Left lobe of liver (tissue), 2 donors: ENCODE measurements at places on chromosomes 5 and 9. TPM values are rescaled to one million over a fixed set of nuclear protein-coding genes. Genes with fewer than 3 reads are reported as not detected.

DNA sequence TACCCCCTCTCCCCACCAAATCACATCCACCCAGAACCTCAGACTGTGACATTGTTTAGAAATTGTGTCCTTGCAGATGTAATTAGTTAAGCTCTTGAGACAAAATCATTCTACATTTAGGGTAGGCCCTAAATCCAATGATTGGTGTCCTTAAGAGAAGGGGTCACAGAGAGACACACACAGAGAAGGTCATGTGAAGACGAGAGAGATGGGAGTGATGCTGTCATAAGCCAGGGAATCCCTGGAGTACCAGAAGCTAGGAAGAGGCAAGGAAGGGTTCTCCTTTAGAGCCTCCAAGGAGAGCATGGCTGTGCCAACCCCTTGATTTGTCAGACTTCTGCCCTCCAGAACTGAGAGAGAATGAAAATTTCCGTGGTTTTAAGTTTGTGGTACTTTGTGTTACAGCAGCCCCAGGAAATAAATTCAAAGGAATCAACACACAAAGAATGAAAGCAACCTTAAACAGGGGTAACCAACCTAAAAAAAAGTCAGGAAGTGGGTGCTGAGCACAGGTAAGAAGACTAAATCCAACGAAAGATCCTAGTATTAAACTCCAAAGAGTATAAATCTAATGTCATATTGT lies 33.6 kb downstream of the TIMD4 start:
- DNase-seq: no peak

DNA sequence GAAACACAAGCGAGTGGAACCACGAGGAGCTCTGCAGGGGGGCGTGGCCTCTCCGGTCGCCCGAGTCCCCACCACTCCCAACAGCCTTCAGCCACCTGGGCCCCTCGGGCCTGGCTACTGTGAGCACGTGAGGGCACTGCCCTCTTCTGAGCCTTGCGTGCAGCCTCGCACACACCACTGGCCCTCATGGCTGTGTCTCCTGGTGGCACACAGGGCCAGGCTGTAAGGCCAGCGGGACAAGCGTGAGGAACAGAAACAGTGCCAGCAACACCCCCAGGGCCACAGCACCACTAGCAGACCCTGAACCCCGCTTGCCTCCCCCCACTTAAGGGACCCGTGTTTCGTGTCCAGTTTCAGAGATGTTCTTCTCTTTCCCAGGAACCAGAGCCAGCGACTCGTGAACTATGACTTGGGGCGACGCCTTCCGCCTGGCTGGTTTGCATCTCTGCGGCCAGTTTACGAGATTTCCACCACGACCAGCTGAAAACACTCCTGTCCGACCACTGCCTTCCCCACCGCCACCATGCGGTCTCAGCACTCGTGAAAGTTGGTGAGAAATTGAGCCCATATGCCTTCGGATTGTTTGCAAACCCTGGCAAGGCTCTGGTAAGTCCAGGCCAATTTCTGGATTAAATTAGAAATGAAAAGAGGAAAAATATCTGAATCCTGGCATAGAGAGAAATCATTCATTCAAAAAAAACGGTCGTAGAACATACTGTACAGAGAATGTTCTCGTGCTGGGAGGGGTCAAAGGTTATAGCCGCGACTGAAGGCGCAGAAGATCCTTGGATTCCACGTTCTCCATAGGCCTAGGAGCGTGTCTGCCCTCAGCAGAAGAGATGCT lies 135.6 kb downstream of the ZNF354C start:
- no peak for DNase-seq

The MAP1B gene
- total RNA-seq: 3.4 TPM

The PHAX gene
- 13.6 TPM for total RNA-seq

The PCDHB8 gene
- not detected for total RNA-seq

The NRARP gene
- total RNA-seq: 1.3 TPM
